Activated CD4-positive, alpha-beta T cell treated with anti-CD3 and anti-CD28 coated beads for 36 hours (primary cell): ENCODE measurements at places on chromosomes 1 and 21.

DNA sequence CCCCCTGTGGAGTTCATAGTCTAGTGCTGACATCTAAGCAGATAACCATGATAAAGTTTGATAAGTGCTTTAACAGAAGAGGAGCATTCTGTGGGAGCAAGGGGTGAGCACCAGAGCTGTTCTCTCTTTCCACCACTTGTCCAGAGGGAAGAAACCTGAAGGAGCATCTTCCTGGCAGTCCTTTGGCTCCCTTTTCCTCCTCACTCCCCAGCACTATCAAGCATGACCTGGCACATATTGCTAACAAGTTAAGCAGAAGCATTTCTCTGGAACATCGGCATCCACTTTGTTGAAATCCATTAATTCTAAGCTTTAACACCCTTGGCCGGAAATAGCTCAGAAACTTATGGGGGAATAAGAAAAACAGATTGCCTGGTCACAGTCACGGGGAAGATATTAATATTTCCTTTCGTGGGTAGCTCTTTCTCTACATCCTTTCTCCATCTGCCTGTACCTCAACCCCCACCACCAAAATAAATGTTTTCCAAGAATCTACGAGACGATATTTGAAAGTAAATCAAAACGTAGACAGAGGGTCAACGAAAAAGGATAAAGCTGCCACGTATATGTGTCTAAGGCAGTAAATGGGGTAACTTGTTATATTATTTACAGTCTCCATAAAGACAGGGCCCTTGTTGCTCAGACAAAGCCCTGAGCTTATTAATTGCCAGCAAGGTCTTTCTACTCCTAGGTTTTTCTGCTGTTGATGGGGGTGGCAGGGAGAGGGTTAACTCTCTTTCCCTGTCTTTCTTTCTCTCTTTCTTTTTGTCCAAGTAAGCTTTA is 351.4 kb downstream of the NUF2 start:
- no peak for DNase-seq

DNA sequence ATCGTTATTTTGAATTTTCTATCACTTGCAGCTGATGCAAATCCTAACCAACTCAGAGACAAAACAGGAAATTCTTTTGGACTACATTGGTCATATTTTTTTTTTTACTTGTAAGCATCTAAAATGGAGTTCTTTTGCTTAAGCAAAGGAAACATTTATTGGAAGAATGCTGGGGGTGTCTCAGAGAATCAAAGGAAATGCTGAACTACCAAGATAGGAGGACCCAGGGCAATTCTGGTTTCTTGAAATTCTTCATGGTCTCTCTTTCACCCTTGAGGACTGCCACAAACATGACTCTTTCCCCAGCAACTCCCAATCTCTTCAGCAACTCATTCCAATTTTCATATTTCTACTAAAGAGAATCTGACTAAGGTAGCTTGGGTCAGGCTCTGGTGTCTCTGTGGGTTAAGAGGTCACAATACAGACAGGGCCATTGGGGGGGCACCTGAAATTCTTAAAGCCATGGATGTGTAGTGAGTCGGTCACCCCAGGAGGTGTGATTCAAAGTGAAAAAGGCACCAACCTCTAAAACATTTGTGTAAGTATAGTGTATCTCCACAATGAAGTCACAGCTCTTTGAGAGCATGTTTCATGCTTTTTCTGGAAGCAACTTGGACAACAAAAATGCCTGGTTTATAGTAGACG is 171.1 kb upstream of the FGGY start:
- DNase-seq = peak; percentile 22

GRCh38 chr1:199811163-199811562 is 216.3 kb upstream of the NR5A2 start:
- DNase-seq = no peak

DNA sequence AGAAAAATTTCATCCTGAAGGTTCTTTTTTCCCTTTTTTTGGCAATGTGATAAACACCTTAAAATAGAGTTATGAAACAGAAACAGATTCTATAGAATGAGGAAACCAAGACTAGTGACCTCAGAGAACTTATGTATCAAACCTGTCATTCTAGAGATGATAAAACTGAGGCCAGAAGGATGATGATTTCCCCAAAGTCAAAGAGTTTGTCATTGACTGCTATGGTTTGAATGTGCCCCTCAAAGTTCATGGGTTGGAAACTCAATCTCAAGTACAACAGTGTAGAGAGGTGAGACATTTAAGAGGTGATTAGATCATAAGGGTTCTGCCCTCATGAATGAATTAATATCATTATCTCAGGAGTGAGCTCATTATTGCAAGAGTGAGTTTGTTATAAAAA is 13.7 kb upstream of the BEND5 start:
- no peak for DNase-seq

DNA sequence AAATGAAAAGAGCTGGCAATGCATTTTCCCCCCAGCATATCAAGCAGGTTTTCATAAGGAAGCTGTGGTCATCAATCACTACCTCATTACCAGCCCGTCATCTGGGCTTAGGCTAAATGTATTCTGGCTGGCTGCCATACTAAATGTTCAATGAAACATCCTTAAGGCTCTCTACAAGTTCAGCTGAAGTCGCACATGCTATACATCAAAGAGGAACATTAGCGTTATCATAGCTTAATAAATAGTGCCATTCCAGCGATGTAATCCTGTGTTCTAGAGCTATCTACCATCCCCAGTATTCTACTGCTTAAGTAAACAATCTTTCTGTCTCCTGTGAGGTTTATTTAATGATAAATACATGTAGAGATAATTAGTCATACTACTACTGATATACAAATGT is 288.8 kb downstream of the DPYD start:
- DNase-seq = no peak
